ENCODE measurements at places on chromosomes 7 and 10.
A peak's percentile ranks its signal among the peaks of the same experiment; 100 is the strongest.

DNA sequence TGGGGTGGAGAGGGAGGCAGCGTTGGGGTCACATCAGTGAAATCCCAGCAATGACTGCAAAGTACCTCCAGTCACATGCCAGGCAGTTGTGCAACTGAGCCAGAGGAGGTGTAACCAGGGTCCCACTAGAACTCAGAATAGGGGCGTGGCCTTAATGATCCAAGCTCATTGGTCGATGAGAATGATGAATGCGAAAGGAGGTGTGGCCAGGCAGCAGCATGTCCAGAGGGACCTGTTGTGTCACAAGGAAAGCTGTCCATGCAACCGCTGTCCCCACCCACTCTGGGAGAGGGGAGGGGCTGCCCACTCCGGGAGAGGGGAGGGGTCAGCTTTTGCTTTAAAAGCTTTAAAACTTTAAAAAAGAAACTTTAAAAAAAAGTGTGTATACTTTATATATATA is 25.3 kb upstream of the MTPAP start:
- DNase-seq = no peak

- no peak for DNase-seq
Measured at GRCh38 chr10:28624351-28624750, 53.0 kb upstream of the BAMBI start.

- no peak for DNase-seq
Measured at GRCh38 chr7:97310-97841, 95.0 kb upstream of the FAM20C start.

DNA sequence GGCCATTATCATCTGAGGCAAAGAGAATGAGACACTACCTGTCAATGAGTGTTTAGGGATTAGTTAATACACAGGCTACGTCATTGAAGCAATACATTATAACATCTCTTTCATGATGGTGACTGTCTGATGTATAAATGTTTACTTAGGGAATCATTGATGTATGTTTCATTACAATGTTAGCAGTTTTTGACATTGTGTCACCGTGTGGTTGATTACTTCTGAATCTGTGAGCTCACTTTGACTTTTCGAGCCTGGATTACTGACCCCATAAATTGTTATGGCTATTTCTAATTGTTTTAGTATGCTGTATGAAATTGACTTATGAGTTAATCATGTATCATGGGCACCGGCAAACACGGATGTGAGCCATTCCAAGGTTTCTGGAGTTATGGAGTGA is 494.0 kb downstream of the MAGI2 start:
- DNase-seq = peak; percentile 1

DNA sequence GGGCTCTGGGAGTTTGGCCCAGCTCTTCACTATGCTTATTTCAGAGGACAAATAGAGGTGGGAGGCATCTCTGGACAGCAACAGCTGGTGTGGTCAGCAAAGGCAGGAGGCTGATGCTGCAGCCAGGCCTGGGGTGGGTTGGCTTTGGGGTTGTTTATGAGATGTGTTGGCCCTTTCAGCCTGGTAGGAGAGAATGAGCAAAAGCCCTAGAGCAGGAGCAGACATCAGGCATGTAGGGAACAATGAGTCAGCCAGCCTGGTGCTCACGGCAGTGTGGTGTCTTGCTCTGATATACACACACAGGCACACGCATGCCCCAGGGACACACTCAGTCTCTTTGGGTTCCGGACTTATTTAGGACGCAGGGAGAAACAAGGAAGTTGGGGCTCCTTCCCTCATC is 157.1 kb downstream of the PRKCQ start:
- DNase-seq = no peak

DNA sequence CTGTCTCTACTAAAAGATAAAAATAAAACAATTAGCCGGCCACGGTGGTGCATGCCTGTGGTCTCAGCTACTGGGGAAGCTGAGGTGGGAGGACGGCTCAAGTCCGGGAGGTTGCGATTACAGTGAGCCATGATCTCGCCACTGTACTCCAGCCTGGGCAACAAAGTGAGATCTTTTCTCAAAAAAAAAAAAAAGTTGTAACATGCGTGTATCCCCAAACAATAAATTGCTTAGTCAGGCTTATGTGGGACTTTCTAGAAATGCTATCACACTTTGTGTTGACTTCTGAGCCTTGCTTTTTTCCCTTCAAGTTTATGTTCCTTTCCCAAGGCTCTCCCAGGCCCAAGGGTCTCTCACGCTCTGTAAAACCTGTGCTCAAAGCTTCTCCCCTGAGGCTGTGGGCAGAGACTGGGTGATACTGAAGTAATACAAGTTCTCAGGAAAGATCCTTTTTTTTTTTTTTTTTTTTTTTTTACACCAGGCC is 88.0 kb upstream of the TNS3 start:
- peak; percentile 80 for DNase-seq

GRCh38 chr10:106672517-106673175 is 491.9 kb downstream of the SORCS1 start:
- no peak for DNase-seq

- DNase-seq = no peak
Measured at GRCh38 chr10:22740180-22740579, 25.8 kb upstream of the PIP4K2A start.

DNA sequence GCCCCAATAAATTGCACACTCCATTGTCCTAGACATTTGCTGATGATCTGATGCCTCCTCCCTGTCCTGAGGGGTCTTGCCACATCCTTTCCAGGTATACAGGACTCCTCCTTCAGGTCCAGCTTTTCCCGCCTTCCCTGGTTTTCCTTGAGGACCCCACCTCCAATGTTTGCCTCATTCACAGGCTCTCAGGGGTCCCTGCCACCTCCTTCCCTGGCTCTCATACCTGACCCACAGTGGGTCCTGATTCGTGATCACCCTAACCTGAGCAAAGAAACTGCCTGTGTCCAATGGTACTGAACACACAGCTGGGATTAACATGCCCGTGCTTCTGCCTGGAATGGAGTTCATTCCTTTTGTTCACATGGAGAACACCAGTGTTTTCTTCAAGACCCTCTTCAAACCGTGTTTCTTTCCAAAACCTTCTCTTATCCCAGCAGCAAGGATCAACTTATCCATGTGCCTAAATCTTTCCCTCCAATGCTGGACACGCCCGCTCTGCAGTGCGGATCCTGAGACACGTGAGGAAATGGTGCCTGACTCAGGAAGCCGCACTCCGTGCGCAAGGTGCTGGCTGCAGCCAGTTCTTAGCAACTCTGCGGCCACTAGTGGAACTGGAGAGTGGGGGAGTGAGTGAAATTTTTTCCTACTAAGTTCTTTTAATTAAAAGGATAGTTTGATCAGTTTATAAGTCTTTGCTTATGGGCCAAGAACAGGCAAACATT is 354.6 kb upstream of the SHH start:
- DNase-seq = no peak

GRCh38 chr7:133484086-133484485 is 231.2 kb downstream of the EXOC4 start:
- DNase-seq = no peak

DNA sequence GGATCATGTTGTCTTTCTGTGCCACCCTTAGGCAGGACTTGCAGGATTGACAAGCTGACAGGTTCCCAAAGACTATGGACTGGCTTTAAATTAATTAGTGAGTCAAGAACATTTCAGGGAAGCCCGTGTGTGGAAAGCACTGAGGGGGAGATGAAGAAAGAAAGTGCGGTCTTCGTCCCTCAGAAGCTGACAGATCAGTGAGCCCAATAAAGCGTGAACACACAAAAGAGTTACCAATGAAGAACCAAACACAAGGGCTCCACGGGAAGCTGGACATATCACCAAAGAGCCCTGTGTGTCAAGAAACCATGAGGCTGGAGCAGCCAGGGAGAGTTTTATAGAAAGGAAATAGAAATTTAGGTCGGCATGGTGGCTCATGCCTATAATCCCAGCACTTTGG is 725.8 kb downstream of the PARD3 start:
- no peak for DNase-seq

GRCh38 chr7:50952544-50952943 is 169.8 kb upstream of the GRB10 start:
- DNase-seq = no peak

DNA sequence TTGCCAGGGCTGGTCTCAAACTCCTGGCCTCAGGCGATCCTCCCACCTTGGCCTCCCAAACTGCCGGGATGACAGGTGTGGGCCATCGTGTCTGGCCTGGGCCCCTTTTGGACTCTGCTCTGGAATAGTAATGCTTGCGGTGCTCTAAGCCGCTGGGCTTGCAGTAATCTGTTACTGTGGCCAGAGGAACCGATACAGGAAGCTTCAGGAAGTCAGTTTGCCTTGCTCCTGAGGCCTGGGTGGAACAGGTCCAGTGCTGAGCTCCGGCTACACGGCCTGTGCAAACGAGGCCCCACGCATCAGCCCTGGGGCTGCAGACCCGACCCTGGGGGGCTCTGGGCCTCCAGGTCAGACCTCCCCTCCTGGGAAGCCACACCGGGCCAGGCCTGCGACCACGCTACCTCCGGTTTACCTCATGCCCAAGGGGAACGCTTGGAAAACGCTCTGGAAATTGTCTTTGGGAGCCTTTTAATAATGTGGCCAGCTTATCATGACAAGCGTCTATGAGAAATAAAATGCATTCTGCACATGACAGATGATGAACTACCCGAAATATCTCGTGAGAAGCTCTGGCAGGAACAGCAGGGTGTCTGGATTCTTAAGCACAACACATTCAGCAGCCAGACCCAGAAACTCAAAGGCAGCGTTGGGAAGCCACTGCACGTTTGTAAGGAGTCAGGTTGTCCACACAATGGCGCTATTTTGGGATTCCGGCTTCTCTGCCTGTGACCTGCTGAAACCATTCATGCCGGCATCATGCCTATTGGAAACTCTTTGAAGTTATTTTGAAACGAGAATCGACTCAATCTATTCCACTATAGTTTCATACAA is 10.1 kb upstream of the ADAP1 start:
- DNase-seq = peak; percentile 85

DNA sequence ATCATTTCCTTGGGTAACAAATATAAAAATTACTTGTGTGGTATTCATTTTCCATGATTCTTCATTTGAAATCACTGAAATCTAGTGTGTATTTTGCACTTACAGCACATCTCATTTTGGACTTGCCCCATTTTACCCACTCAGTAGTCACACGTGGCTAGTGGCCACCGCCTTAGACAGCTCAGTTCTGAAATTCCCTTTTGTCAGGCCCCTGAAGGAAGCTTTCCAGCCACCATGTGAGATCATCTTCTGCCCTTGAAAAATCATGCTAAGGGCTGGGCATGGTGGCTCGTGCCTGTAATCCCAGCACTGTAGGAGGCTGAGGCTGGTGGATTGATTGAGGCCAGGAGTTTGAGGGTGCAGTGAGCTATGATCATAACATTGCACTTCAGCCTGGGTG is 79.3 kb downstream of the PLXDC2 start:
- DNase-seq = no peak

DNA sequence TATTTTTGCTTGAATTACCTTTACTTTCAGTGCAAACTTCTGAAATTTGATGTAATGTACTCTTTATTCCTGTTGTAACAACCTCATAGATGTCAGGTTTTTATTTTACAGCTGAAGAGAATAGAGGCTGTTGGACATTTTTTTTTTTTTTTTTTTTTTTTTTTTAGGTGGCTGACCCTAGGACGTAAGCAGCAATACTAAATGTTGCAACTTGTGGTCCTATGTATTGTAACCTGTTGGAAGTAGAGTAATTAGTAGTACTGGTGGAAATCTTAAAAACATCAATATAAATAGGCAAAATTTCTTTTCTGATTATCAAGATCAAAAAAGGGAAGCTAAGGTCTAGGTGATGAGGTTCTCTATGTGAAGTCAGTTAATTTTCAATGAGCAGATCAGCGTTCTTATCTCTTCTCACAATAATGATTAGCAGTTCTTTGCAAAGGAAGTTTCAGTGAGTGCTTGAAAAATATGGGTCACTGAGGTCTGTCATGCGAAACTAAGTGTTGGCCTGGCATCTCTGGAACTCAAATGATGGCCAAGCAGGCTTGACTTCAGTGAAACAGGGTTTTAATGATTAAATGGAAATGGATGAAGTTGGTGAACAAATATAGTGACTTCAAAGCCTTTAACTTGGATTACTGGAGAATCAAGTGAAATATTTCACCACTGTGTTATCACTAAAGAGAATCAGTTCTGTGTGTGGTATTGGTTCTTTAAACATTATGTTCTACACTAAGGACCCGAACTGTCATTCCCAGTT is 42.7 kb downstream of the BICC1 start:
- no peak for DNase-seq

- no peak for DNase-seq
Measured at GRCh38 chr7:147595042-147595441, 995.5 kb upstream of the C7orf33 start.

DNA sequence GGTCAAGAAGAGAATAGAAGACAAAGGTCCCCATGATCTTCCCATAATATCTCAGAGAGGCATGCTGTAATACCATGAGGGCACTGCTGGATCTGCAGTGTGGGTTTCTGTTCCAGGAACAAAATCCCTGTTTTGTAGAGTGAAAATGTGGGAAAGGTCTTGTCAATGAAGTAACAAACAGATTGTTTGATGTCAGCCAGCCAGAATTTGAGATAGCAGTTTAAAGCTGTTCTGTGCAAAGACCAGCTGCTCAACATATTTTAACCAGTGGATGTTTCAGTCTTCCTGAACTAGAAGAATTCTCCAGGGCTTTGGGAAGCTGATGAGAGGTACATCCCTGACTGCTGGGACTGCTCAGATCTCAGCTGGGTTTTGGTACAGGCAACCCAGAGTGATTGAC is 1012.5 kb downstream of the DNAJB9 start:
- DNase-seq = no peak

DNA sequence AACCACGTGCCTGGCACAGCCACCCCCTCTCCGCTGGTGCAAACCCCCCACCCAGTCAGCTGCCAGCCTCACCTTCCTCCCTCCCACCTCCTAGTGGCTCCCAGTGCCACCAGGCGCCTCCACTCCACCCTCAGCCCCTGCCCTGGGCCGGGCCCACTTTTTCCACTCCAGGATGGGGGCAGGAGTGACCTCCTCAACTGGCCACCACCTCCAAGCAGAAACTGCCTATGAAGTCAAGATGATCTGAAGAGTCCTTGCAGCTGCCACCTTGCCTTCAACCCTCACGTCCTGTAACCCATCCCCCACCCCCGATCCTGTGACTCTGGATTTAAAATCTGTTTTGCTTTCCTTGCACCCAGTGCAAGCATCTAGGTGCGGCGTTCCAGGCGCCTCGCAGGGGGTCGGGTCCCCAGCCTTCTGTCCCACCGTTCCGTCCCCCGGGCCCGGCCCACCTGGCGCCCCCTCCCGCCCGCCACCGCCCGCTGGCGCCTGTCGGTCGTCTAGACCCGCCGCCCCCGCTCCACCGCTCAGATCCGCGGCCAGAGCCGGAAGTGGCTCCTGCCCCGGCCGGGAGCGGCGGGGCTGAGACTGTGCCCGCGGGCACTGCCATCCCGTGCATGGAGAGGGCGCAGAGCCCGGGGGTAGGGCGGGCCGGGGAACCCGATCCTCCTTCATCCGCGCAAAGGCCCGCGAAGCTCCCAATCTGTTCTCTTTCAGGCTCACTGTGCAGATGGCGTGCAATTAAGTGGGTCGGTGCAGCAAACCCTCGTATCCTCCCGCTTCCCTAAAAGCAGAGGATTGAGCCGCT is 51.2 kb upstream of the GTF2I start:
- peak; percentile 19 for DNase-seq

- DNase-seq = no peak
Measured at GRCh38 chr7:29619848-29620555, 56.4 kb downstream of the PRR15 start.
